Right atrium auricular region (tissue), 2 donors: ENCODE measurements at places on chromosomes 13 and 19. TPM values are rescaled to one million over a fixed set of nuclear protein-coding genes. Genes with fewer than 3 reads are reported as not detected.

GRCh38 chr13:76992548-76993001 lies 694 bp downstream of the CLN5 start:
- DNase-seq, result peak; percentile 57

Gene KLF5
- 2.8 TPM for total RNA-seq

DNA sequence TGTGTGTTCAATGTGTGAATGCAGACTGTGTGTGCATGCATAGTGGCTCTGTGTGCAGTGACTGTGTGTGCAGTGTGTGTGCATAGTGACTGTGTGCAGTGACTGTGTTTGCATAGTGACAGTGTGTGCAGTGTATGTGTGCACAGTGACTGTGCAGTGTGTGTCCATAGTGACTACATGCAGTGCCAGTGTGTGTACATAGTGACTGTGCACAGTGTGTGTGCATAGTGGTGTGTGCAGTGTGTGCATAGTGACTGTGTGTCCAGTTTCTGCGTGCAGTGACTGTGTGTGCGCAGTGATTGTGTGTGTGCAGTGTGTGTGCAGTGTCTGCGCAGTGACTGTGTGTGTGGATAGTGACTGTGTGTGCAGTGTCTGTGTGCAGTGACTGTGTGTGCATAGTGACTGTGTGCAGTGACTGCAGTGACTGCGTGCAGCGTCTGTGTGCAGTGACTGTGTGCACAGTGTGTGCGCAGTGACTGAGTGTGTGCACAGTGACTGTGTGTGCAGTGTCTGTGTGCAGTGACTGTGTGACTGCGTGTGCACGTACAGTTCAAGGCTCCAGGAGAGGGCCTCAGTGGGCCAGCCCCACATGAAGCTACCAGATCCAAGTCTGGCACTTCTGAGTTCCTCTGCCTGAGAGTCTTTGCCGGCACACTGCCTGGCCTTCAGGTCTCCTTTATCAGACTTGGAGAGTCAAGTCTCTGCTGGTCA lies 90.3 kb downstream of the IER2 start:
- DNase-seq, result no peak

GRCh38 chr13:53206455-53206854 lies 177.8 kb downstream of the OLFM4 start:
- no peak for DNase-seq

Gene S1PR2
- total RNA-seq, result 4.3 TPM

DNA sequence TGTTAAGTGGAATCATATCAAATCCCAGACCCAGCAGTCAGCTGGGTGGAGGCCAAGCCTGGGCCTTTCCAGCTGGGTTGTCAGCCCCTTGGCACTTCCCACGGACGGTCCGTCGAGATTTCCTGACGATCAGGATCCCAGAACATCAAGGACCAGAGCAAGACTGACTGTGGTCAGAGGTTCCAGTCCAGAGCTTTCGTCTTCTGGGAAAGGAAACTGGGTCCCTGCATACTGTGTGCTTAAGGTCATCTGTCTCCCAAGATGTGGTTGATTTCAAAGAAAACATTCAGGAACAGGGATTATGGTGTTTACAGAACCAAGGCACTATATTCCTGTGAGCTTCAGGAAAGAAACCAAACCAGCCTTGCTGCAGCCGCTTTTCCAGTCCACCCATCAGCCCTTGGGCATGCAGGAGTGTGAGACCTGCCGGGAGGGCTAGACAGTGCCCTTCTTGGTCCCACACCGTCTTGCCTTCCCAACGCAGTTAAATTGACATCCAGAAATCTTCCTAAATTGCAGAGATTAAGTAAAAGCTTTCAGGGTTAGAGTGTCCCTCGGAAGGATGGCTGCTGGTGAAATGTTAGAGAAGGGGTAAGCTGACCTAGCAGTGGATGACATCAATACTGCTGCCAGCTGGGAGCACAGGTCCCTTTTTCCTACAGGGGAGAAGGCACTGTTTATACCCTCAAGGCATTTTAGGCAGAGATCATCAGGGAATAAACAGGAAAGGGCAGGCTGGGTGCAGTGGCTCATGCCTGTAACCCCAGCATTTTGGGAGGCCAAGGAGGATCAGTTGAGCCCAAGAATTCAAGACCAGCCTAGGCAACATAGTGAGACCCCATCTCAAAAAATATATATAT lies 5.0 kb upstream of the C19orf33 start:
- no peak for DNase-seq

DNA sequence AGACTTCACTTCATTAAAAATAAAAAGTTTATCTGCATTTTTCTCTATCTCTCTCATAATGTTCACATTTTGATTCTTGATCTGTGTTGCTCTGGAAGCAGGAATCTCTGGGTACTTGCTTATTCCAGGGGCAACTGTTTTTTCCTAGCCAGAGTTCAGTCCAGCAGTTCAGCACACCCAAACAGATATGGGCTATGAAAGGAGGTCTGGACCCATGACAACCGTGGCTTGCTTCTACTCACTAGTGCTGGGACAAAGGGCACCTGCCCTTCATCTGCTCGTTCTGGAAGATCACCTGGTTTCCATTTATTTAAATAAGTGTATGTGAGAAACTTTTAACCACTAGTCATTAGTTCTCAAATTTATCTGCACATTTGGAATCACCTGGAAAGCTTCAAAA lies 36.0 kb downstream of the POLR1D start:
- DNase-seq, result no peak

Gene CPT1C
- total RNA-seq, result 1.2 TPM

- no peak for DNase-seq
Measured at GRCh38 chr13:26012995-26013394, 38.8 kb downstream of the SHISA2 start.

GRCh38 chr19:19160461-19161035 lies 9.5 kb downstream of the MEF2B start:
- no peak for DNase-seq

DNA sequence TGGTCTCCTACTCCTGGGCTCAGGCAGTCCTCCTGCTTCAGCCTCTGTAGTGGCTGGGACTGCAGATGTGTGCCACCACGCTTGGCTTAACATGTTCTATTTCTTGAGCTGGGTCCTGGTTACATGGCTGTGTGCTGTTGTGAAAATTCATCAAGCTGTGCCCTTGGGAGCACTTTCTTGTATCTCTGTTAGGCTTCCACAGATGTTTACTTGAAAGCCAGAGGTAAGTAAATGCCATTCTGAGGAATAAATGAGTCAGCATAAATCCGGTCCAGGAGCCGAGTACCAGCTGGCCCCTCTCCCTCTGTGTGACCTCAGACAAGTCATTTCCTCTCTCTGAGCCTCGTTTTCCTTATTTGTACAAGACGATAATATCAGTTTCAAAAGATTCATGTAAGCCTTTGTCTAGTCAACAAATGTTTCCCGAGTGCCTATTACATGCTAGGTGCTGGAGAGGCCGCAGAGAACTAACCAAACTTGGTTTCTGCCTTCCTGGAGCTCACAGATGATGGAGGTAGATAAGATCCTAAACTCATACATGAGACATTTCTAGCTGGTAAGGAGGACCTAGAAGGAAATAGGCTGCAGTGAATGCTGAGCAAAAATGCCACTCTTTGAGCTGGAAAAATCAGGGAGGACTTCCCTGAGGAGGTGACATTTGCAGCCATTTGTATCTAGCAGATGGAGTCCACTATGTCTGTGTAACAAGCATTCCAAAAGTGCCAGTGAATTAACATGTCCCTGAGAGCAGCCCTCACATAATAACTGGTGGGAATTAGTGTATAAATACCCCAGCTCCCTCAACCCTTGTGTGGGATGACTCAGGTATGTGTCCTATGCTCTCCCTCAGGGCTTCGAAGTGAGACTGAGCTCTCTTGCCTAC lies 2.7 kb upstream of the RASAL3 start:
- DNase-seq, result no peak

GRCh38 chr13:25168790-25169189 lies 3.3 kb downstream of the AMER2 start:
- DNase-seq, result no peak
